ENCODE measurements at places on chromosomes 12 and 14.

DNA sequence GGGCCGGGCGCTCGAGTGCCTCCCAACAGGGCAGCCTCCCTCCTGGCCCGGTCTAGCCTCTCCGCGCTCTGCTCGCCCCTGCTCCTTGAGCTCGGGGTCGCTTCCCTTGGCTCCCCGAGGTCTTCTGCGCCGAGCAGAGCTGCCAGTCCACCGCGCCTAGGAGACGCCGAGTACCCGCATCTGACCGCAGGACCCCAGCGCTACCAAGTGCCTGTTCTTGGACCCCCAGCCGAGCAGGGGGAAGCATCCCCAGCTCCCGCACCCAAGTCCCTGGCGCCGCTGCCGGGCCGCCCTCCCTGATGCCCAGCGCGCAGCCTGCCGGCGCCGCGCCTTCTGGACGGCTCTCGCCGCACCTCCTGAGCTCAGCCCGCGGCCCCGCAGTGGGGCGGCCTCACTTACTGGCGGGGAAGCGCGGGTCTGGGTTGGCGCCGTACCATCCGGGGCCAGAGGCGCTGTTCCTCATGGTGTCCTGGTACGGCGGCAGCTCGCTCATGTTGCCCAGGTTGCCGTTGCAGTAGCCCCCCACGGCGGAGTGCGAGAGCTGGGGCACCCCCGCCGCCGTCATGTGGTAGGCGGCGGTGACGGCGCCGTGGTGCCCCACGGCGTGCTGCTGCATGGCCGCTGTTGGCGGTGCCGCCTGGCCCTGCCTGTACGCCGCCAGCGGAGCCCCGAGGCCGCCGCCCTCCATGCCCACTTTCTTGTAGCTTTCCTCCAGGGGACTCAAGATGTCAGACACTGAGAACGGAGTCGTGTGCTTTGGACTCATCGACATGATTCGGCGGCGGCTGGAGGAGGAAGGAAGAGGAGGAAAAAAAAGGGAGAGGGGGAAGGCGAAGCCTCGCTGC is 1.2 kb downstream of the NKX2-1 start:
- DNase-seq = no peak

- DNase-seq = no peak
Observed at GRCh38 chr12:101619858-101620761, 25.3 kb downstream of the MYBPC1 start.

GRCh38 chr12:38648813-38649212 is 256.6 kb downstream of the CPNE8 start:
- DNase-seq = no peak

- DNase-seq = no peak
Observed at GRCh38 chr12:52874573-52875435, 26.0 kb upstream of the KRT78 start.

DNA sequence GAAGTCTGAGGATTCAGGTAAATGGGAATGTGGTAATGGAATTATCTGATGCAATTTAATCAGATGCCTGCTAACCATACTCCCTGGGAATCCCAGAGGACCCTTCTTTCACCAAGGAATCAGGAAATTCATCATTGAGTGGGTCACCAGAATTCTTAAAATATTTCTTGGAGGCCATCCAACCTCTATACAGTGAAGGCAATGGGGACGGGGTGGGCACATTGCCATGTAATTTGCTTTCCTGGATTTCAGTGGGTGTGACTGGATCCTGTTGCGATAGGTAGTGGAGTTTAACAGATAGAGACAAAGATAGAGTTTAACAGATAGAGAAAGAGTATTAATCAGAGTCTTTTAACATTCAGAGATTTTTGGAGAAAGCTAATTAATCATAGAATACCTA is 394.4 kb downstream of the DAD1 start:
- DNase-seq = no peak

GRCh38 chr12:118690506-118690905 is 290.8 kb upstream of the SRRM4 start:
- DNase-seq = no peak

DNA sequence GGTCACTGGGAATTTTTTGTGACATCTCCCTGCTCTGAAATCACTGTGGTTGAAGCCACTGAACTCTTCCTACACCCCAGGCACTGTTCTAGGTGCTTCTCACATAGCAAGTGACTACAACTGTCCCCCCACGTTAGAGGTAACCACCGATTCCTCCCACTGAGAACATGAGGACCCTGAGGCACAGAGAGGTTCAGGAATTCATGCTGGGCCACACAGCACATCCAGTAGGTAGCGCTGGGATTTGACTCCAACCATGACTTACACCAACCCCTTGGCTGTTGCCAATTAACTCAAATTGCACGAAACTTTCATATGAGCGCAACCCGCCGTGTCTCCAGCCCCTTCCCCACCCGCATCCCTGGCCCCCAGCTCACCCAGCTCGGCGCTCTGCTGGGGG is 105.2 kb downstream of the RFLNA start:
- no peak for DNase-seq

DNA sequence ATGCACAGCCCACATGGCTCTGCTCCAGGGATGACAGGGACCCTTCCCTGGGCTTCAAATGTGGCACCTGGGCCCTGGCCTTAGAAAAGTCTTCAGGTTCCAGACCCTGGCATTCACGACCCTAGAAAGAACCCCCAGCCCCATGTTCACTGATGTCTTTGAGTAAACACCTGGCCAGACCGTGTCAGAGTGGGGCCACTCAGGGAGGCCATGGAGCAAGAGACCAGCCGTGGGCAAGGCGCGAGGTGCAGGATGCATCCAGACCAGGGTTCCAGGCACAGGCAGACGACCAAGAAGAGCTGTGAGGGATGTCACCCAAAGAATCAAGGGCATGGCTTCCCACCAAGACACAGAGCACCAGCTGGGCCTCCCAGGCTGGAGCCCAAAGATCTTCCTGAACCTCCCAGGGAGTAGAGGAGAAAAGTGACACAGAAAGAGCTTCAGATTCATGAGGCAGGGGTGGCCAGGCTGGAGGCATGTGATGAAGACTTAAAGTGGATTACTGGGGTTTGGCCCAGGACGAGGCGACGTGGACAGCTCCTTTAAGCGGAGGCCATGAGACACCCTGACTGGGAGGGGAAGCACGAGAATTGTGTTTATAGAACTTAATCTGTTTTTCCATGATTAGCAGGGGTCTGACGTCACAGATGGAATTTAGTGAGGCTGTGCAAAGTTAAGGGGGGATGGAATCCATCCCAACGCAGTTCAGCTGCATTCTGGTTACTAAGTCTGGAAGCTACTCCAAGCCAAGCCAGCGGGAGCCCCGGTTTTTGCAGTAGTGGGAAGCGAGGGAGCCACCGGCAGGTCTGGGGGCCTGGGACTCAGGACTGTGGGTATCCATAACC is 61.6 kb downstream of the ARL6IP4 start:
- DNase-seq = no peak

DNA sequence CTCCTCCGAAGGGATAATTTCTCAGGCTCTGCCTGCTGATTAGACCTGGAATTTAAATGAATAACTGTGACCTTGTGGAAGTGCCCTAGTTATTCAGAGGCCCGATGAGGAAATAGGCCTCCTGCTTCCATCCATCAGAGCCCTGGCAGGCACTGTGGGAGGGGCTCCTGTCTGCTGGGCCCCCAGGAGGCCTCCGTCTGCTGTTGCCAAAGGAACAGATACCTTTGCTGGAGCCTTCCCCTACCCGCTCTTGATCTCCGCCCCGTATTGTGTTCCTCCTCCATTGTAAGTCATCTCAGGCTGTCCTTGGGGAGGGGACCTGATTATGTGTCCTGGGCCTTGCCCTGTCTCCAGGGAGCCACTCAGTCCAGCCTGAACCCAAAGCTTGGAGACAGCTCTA is 112.3 kb downstream of the NRXN3 start:
- no peak for DNase-seq

GRCh38 chr14:60736494-60736893 is 1.9 kb downstream of the MNAT1 start:
- no peak for DNase-seq

DNA sequence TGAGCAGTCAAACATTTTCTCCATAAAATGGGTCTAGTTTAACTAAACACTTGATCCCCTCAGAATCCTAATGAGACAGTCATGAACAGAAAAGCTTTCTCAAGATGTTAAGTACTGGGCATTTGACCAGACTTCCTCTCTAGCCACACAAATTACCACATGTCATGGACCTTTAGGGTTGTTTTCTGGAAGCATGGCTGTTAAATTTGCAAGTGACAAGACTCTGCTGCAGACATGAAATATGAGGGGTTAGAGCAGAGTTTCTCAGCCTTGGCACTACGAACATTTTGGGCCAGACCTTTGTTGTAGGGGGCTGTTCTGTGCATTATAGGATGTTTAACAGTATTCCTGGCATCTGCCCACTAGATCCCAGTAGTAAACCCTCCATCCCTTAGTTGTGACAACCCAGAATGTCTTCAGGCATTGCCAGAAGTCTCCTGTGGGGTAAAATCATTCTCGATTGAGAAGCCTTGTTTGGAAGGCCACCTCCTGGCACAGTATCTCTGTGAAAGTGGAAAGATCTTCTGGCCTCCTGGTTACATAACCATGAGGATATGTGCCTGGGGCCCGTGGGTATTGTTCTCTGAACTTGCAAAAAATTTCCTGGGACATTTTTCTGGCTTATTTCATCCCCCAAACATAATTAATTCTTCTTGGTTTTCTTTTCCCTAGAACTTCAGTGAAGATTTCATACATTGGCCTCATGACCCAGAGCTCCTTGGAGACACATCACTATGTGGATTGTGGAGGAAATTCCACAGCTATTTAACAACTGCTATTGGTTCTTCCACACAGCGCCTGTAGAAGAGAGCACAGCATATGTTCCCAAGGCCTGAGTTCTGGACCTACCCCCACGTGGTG is 4.3 kb downstream of the TMEM106C start:
- no peak for DNase-seq

- DNase-seq = no peak
Observed at GRCh38 chr14:103560691-103561090, 1.8 kb downstream of the BAG5 start.

DNA sequence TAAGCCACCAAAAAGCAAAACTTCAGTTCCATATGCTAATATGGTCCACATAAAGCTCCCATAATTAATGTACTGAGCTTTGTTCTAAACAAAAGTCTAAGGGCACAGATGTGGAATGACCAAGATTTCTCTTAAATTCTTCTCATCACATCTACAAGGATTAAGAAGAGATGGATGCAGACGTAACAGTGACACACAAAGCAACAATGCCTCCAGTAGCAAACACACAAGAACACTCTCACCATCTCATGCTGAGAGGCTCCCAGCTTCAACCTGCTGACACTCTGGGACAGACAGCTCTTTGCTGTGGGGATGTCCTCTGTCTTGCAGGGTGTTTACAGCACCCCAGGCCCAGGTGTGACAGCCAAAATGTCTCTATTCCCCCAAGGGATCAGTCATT is 48.2 kb downstream of the SETD3 start:
- DNase-seq = no peak

GRCh38 chr12:644818-645552 is 18.3 kb downstream of the NINJ2 start:
- DNase-seq = no peak

- no peak for DNase-seq
Observed at GRCh38 chr12:108310489-108310888, 28.6 kb downstream of the CMKLR1 start.

DNA sequence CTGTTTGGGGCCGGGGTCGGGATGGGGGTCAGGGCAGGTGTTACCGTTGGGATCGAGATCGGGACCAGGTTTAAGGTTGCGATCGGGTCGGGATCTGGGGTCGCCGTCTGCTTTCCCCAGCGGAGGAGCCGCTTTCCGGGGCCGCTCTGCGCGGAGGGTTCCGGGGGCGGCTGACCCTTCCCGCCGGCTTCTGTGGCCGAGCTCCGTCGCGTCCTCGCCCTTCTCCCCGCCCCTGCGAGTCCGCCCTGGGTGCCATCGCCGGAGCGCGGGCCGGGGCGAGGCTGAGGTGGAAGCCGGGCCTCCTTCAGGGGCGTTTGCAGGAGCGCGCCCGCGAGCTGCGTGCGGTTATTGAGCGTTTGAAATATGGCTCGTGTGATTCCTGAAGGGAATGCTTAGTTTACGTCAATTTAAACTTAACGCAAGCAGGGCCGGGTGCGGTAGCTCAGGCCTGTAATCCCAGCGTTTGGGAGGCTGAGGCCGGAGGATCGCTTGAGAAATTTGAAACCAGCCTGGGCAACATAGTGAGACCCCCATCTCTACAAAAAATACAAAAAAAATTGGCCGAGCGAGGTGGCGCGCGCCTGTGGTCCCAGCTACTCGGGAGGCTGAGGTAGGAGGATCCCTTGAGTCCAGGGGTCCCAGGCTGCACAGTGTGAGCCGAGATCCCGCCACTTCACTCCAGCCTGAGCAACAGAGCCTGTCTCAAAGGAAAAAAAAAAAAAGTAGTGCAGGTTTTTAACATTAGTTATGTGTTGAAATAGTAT is 620 bp downstream of the PGAM5 start:
- no peak for DNase-seq

GRCh38 chr12:5407034-5407856 is 24.7 kb upstream of the NTF3 start:
- no peak for DNase-seq

- no peak for DNase-seq
Observed at GRCh38 chr12:13049816-13050215, 5.6 kb downstream of the FAM234B start.

DNA sequence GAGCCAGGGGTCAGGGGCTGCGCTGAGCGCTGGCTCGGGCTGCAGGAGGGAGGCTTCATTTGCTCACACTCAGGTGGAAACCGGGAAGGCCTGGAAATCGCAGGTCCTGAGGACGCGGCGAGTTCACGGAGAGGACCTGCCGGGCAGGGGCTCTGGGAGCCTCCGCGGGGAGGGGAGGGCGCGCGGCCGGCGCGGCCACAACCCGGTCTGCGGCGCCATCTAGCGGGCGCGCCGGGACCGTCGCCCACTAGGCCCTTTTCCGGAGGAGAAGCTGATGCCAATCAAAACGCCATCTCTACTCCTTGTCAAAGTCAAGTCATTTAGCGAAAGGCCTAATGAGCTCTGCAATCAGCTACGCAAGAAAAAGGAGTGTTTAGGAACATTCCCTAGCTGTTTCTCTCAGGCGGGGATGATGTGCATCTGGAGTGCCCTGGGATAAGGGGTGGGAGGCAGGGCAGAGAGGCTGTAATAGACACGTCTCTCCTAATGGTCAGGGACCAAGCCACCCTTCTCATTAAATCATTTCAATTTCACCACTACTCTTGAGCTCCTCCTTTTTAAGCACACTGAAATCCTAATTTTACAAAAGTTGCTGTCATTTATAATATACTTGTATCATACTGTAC is 885.8 kb upstream of the TMEM132C start:
- DNase-seq = peak; percentile 33

DNA sequence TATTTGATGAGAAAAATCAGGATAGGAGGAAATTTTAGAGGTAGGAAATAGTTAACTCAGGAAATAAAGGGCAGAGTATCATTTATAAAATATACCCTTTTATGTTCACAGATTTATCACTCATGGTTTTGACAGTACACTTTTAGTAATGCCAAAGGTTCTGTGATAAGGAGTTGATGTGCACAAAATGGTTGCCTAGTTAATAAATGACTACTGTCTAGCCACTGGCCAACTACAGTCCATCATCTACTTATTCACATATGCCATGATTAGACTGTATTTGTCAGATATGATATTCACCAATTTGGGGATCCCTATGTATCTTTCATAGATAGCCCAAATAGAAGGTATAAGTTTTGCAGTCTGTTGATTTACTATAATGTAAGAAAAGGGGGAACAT is 19.2 kb upstream of the GXYLT1 start:
- no peak for DNase-seq

- no peak for DNase-seq
Observed at GRCh38 chr14:105165134-105165704, 3.4 kb downstream of the JAG2 start.
